ENCODE measurements at places on chromosomes 1 and 21.
A peak's percentile ranks its signal among the peaks of the same experiment; 100 is the strongest.

DNA sequence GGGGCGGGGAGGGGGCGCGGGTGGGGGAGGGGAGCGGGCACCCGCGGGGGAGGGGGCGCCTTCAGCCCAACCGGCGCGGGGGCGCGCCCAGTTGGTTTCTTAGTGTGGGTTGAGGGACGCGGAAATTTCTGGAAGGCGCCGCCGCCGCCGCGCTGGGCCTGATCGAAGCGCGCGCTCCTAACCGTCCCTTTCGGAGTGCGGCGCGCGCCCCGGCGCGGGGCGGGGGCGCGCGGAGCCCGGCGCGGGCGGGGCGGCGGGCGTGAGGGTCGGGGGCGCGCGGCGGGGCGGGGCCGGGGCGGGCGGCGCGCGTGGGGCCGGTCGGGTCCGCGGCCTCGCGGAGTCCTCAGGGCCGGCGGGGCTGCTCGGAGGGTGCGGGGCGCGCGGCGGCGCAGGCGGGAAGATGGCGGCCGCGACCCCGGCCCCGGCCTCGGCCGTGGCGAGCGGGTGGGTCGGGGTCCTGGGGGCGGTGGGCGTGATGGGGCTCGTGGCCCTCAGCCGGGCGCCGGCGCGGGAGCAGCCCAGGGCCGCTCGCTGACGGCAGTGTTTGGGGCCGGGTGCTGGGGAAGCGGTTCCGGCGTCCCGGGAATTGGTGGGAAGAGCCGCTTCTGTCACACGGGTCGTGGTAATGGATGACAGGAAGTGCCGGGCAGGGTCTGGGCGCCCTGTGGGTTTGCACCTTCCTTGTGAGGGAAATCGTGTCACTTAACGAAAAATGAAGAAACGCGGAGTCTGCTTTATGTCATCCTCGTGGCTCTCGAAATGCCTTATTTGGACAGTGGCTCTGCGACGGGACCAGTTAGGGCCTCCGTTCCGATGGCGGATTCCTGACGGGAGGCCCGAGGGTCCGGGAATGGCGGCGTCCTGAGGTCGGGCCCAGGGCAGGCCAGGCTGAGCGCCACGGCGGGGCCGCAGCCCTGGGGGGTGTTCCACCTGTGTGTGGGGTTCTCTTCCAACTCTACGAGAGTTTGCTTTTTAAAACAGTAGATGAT, 764 bp downstream of the PKNOX1 start:
- no peak for DNase-seq

- DNase-seq: no peak
Observed at GRCh38 chr1:46517932-46518498, 28.4 kb downstream of the DMBX1 start.

GRCh38 chr21:22258821-22259220, 1260.6 kb downstream of the NCAM2 start:
- DNase-seq: no peak

DNA sequence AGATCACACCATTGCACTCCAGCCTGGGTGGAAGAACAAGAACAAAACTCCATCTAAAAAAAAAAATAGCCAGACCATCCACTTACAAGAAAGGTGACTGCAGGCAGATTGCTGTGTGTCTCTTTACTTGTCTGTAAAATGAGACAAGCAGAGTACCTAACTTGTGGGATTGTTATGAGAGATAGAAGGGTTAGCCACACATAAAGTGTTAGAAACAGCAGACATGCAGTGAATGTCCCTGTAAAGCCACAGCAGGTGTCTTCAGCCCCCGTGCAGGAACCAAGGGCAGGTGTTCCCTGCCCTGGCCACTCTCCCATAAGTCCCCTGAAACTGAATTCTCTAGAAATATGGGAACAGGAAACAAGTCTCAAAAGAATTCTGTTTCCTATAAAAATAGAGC, 40.8 kb upstream of the EFHD2 start:
- no peak for DNase-seq

DNA sequence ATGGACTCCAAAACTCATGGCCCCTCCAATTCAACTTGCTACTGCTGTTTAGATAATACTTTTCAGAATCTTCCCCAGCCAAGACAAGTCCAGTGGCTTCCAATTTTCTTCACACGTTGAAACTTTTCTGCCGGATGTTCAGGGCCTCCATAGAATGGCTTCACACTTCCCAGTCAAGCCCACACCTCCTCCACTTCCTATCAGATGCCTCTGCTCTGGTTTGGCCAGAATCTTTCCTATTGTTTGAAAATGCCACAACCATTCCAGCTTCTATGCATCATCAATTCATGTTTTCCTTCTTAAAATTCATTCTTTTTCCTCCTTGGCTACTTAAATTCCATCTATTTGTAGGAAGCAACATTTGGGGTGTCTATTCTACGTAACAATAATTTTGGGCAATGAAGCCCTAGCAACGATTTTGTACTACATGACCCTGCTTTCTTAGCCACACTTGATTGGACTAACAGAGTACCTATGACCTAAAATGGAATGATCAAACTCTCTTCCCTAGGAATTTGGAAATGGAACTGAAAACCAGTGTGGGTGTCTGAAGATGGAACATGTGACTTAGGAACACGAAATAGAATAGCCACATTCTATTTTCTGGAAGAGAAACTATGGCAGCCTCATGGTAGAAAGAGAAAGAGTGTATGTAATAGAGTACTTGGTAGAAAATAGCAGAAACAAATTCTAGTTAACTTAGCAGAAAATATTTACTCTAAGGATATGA, 74.1 kb upstream of the CNIH3 start:
- no peak for DNase-seq

DNA sequence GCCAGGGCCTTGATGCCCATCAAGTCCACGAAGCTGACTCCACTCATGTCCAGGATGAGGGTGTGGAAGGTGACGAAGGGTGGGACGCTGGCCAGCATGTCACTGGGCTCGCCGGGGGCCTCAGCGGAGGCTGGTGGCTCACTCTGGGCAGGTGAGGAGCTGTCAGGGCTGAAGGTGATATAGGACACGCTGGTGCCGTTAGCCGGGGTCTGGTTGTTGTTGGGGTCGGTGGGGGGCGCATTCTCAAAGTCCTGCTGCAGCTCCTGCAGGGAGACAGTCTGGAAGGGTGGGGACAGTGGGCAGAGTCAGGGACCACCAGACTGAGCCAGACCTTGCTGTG, 21.7 kb downstream of the SLC26A9 start:
- DNase-seq: no peak

DNA sequence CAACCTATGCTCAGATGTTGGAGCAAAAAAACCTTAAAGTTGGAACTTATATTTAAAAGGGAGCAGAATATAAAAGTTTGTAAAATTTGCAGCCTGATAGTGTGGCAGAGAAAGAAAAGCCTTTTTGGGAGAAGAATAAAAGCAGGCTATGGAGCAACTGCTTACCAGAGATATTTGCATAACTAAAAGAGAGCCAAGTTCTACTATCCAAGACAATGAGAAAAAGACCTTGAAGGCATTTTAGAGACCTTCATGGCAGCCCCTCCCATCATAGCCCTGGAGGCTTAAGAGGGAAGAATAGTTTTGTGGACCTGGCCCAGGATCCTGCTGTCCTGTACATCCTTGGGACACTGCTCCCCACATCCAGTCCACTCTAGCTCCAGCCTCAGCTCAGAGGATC, 312.5 kb upstream of the ZRANB2 start:
- peak; percentile 62 for DNase-seq

DNA sequence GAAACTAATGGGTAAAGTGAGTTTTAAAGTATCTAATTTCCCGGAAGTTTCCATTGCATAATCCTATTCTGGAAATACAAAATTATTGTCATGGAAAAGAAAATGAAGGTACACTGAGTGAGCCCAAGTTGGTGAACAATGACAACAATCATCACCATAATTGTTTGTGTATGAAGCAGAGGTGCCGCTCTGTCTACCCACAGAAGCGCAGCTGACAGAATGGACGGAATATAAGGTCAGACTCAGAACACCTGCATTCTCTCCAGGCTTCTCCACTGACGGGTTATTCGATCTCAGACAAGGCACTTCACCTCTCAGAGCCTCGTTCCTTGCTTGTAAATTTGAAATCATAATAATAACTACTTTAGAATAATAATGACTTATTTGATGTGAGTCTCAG, 99.1 kb upstream of the NGF start:
- no peak for DNase-seq

DNA sequence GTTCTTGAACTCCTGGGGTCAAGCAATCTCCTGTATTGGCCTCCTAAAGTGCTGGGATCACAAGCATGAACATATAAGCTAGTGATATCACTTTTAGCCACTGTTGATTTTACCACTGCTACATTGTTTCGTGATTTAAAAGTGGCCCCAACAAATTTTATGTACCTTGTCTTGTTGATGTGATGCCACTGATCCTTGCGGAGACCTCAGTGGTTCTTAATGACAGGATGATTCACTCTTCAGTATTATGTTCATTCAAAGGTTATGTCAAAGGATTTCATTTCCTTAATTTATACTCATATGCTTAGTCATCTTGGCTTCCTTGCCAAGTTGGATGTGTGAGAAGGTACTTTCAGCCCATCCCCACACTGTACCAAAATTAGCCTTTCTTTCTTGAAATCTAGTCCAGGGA, 12.1 kb downstream of the PRKACB start:
- DNase-seq: no peak
